ENCODE measurements at places on chromosomes 13 and 19.

GRCh38 chr19:33689138-33689746 is 67.5 kb downstream of the CHST8 start:
- peaks cover 33% of the 10 kb centered on the region for H3K27me3 ChIP-seq
- no peak overlapping the region for H3K27ac ChIP-seq

- no peak overlapping the region for H3K4me3 ChIP-seq
- no peak for DNase-seq
- H3K27me3 ChIP-seq = no peaks in the 10 kb centered on the region
- no peak overlapping the region for H3K27ac ChIP-seq
- peaks cover 5% of the 10 kb centered on the region for H3K36me3 ChIP-seq
Observed at GRCh38 chr13:95192998-95193397, 108.3 kb downstream of the ABCC4 start.

DNA sequence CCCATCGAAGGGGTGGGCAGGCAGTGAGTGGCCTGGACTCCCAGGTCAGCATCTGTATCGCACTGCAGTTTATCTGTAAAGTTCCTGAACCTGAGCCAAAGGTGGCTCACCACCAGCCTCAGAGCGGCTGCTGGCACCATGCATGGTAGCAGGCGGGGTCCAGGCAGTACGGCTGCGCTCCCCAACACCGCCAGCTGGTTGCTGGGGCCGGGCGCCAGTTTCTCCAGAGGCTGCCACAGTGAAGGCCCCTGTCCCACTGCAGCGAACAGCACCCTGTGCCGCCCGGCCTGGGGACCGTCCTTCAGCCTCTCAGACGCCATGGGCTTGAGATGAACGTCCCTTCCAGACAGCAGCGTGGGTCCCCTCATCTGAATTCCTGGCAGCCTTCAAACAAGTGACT is 109.8 kb downstream of the KDM4B start:
- H3K36me3 ChIP-seq = peaks cover 21% of the 10 kb centered on the region
- DNase-seq = no peak
- no peak overlapping the region for H3K4me3 ChIP-seq
- peaks cover 12% of the 10 kb centered on the region for H3K4me1 ChIP-seq
- no peak overlapping the region for H3K27ac ChIP-seq

GRCh38 chr13:30294004-30294403 is 13.3 kb downstream of the KATNAL1 start:
- peaks cover 7% of the 10 kb centered on the region for H3K4me1 ChIP-seq
- no peak overlapping the region for H3K4me3 ChIP-seq
- no peak overlapping the region for H3K27ac ChIP-seq
- H3K27me3 ChIP-seq = no peaks in the 10 kb centered on the region
- no peak for DNase-seq

GRCh38 chr13:40161931-40162330 is 504.5 kb downstream of the FOXO1 start:
- DNase-seq = no peak
- no peaks in the 10 kb centered on the region for H3K36me3 ChIP-seq
- peaks cover 13% of the 10 kb centered on the region for H3K4me1 ChIP-seq

Measured in mesothelial cell of epicardium (in vitro differentiated cells).